ENCODE measurements at places on chromosomes 1 and 21.

GRCh38 chr1:67883069-67883468, 49.8 kb upstream of the GNG12 start:
- no peak for DNase-seq

GRCh38 chr1:110637475-110637874, 31.3 kb upstream of the KCNA2 start:
- DNase-seq = no peak

GRCh38 chr1:161193561-161194235, 5.2 kb downstream of the ADAMTS4 start:
- DNase-seq = no peak

GRCh38 chr1:145955436-145955835, 2.4 kb downstream of the LIX1L start:
- no peak for DNase-seq
